Fibroblast of mammary gland (primary cell): ENCODE measurements at places on chromosomes 12 and 14.

GRCh38 chr12:19933924-19934323, 434.4 kb upstream of the PDE3A start:
- no peak for DNase-seq

- peak; percentile 94 for DNase-seq
These were observed 188.7 kb downstream of the KITLG start for GRCh38 chr12:88391556-88391955.

DNA sequence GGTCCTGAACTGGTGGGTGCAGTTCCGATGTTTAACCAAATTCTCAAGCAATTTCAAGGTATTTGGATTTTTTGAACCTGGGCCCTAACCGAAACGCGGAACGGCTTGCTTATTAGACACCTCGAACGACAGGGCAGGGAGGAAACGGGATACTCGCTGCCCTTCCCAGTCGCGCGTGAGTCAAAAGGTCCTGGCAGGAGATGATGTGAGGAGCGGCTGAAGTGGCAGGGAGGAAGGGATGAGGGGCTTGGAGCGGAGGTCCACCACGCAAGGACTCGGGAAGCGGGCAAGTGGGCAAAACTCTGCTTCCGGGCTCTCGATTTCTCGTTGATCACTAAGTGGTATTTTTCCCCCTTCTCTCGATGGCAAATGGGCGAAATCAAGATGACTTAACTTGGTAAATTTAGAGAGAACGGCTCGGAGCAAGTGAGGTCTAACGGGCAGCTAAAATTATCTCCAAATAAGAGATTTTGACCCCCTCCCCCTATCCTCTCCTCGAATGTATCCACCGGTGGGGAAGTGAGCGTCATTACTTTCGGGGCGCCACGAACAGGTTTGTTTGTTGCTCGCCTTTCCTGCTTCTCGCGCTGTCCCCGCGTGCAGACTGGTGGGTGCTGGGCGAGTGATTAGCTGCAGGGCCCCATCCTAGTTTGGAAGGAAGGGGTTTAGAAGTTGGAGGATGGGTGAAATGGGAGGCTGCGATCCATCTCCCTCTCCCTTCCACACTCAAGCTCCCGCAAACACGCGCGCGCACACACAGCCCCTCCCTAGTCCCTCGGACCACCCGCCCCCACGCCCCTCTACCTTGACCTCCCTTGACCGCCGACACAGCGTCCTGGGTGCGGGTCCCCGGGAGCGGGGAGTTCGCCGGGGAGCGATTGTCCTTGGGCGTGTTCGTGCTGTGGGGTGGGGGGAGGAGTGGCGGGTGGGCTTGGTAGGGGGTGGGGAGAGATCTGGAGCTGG, 986 bp upstream of the NTF3 start:
- no peak for DNase-seq

DNA sequence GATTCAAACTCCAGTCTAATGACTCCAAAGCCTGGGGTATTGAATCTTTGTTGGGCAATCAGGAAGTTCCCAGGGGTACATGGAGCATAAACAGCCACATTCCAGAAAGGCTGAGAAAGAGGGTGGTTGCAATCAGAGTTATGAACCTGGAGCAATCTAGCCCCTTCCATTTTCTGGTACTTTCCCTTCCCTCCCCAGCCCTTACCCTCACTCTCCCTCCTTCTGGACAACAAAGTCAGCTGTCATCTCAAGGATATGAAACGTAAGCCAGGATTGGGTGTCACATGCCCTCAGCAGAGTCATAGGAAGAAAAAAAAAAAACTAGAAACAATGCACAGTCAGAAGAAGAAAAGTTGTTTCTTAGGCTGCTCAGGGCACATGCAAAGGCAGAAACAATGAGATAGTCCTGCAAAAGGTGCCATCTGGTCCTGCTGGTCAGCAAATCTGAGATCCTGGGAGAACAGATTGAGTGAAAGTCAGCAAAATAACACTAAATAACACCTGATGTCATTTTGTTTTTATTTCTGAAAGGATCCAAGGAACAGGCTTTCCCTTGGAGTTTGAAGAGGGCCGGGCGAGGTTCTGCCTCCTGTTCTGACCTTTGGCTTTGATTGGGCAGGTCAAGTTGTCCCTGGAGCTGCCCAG, 27.1 kb downstream of the TMEM229B start:
- DNase-seq, result peak; percentile 33

DNA sequence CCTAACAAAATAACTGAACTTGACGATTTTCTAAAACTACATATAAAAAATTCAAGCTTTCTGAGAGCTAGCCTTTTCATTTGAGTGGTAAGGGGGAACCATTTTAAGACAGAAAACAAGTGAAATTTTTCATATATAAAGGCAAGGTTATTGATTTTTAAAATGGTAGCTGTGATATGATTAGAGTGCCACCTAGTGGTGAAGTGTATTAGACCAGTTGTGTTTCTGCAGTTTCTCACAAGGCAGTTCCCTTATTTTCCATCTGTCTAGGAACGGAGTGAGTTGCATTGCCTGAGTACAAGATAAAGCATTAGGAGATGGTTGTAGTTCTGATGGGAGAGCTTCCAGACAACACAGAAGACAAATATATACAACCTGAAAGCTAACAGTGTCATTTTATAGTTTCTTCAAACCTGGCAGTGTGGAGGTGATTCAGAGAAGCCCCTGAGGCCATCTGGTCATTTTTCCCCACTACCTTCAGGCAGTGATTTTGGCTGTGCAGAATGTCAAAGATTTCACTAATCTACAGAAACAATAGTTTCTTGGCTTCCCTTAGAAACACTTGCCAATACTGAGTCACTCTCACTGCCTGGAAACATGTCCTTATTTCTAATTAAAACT, 180.8 kb downstream of the C12orf50 start:
- peak; percentile 72 for DNase-seq

DNA sequence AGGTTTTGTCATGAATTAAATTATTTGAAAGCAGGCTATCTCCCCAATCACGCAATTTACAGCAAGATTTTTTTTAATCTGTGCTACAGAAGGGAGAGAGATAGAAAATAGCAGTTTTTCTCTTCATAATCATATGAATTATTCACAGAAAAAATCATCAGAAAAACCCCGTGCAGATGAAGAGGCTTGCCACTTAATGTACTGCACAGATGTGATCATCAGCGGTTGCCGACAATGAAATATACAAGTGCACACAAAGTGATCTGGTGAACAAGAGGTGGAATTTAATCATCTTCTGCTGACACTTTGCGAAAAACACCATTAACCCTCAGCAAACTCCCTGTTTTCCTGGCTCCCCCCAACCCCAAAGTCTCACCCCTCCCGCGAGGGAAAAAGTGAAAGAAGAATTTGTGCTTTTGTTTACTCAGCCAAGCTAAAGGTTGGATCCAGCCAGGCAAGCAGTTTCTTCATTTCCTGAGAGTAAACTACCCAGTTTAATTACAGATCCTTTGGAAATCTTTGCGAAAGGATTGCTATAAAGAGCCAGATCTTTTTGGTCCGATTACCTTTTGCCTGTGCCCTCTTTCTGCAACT, 3.1 kb upstream of the LMO3 start:
- DNase-seq, result no peak

GRCh38 chr12:115697340-115697739, 580.2 kb downstream of the MED13L start:
- no peak for DNase-seq

- DNase-seq, result no peak
These were observed 31.0 kb upstream of the TMTC2 start for GRCh38 chr12:82655751-82656150.

DNA sequence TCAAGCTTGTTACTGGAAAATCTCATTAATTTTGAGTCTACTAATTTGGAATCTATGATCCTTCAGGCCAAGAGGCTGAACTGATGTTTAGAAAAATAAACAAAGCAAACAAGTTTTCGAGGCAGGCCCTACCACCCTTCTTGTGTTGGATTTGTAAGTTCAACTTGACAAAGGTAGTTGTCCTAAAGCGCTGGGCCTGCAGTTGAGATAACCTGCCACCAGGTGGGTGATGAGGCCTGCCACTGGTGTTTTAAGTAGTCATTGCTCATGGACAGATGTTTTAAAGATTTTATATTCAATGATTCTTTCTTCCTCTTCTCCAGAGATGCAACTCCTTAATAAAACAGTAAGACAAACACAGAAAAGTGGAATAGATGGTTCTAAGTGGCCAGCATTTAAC, 19.4 kb downstream of the ACVRL1 start:
- peak; percentile 47 for DNase-seq

GRCh38 chr12:46579474-46579873, 206.9 kb upstream of the SLC38A2 start:
- no peak for DNase-seq

DNA sequence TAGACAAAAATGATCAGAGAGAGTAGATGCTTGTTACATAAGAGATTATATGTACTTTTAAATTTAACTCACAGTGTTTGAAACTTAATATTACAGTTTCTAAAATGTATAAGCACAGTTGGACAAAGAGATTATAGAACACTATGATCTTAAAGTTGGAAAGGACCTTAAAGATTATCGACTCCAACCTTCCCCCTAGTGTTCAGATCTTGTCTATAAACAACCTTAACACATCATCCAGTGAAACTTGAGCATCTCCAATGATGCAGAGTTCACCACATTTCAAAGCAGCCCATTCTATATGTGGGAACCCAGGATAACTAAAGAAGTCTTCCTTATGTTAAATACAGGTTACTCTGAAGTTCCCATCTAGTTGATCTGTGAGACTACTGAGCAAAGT, 480.8 kb downstream of the RMST start:
- DNase-seq, result peak; percentile 53

GRCh38 chr12:126061777-126062176, 996.5 kb downstream of the AACS start:
- DNase-seq, result no peak

DNA sequence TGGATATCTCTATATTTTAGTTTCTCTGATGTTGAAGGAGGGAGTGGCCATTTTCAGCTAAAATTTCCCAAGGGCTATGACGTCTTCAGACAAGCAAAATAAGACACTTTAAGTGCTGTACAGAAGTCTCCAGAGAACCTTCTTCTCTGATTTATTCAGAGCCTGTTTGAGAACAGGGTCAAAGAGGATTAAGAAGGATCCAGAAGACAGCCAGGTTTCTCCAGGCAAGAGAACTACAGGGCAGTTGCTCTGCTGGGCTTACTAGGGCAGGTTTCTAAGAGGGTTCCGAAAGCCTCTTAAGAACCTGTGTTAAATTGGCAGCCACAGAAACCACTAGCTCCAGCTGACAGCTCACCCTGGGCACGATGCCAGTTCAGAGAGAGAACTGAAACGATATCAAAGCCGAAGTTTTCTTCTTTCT, 1.2 kb downstream of the MGP start:
- DNase-seq, result peak; percentile 83

DNA sequence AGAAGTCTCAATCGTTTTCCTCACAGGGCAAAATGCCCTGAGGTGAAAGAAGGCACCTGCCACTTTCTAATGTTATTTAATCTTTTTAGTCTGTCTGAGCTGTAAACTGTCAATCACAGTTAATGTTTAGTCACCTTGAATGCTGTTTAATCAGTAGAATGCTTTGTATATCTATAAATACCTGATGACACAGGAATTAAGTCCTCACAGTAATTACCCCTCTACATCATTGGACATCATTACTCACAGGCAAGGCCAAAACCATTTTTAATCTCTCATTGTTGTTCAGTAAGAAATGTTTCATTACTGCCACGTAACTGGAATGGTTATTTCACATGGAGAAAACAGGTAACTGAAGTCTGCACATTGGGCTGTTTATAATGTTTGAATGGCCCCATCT, 178.8 kb downstream of the EXOC5 start:
- no peak for DNase-seq

DNA sequence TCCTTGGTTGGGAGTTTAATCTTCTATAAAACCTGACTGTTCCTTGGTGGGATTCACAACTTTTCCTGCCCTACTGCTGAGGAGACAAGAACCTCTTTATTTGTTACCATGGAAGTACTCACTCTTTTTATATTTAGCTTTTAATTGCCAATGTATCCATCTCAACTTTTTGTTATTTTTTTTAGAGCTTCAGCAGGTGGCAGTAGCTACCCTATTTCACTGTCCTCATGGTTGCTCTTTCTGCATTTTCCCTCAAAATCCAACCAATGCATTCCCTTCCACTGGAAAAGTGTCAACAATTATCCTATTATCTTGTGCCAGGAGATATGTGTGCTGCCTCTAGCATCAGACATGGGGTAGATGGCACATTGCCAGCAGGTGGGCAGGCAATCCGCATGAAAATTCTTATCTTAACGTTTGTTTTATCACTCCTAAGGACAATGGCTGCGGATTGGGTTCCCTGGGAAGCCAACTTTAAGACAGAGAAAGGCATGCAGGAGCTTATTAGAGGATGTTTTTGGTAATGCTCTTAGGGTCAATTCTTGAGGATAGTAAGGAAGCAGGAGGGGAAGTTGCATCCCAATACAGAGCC, 406.4 kb downstream of the SNAPC1 start:
- no peak for DNase-seq

- no peak for DNase-seq
These were observed 42.5 kb downstream of the PRKAB1 start for GRCh38 chr12:119710374-119710964.

- DNase-seq, result peak; percentile 68
These were observed 377.0 kb upstream of the ATP2B1 start for GRCh38 chr12:90085494-90086274.

DNA sequence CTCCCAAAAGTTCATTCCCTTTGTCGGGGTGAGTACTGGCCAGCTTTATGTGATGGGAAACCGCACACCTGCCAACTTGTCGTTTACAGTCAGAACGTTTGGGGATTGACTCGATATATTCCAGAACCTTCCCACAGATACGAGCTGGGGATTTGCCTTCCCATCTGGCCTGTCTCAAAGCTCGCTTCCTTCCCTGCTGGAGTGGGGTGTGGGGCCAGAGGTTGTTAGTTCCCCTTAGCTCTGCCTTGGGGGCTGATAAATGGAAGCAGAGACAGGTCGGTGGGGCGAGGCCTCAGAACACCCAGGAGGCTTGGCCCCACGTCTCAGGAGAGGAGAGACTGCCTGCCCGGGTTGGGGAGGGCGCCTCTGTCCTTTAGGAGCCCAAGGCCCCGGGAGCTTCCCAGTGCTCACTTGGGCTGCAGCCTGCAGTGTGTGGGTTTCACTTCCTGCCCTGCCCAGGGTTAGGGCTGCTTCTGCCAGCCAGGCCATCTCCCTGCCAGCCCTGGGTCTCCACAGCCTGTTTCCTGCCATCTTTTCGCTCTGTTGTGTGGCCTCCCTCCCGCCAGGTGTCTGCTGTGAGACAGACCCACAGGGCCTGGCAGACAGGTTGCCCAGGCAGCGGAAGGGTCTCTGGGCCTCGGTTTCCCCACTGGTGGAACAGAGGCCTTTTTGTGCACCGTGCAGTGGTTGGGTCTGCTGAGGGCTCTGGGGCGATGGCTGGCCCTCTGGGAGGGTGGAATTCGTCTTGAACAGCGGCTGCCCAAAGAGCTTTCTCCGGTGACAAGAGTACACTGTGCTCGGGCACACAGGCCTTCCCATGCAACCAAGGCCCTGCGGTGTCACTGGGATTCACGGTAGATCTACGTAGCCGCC, 8.1 kb upstream of the TEX22 start:
- DNase-seq, result no peak
